Stimulated activated CD4-positive, alpha-beta T cell treated with anti-CD3 and anti-CD28 coated beads, Interleukin-4, amount 100 ng/mL, for 24 hours (primary cell): ENCODE measurements at places on chromosomes 7 and 10.

- no peak for DNase-seq
These were observed 284.0 kb downstream of the CELF2 start for GRCh38 chr10:11301571-11302111.

DNA sequence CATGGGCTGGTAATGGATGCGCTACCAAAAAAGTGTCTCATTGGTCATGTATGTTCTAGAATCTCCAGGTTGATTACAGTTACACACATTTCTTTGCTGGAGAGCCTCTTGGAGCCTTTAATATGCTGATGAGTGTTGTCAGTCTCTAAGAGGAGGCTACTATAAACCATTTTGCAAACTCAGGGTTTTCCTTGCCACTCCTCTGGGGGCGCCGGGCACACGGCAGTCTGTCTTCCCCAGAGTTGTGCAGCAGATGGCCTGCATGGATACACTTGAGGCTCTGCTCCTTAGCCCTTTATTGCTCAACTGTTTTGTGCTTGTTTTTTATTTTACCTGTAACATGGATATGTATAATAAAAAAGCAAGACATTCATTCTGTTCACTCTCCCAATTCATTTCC lies 196.5 kb downstream of the ACTR3B start:
- no peak for DNase-seq

DNA sequence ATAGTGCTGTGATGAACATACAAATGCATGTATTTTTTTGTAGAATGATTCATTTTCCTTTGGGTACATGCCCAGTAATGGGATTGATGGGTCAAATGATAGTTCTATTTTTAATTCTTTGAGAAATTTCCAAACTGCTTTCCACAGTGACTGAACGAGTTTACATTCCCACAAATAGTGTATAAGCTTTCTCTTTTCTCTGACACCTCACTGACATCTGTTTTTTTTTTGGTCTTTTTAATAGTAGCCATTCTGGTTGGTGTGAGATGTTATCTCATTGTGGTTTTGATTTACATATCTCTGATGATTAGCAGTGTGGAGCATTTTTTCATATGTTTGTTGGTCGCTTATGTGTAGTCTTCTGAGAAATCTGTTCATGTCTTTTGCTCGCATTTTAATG lies 195.0 kb upstream of the AGK start:
- no peak for DNase-seq

DNA sequence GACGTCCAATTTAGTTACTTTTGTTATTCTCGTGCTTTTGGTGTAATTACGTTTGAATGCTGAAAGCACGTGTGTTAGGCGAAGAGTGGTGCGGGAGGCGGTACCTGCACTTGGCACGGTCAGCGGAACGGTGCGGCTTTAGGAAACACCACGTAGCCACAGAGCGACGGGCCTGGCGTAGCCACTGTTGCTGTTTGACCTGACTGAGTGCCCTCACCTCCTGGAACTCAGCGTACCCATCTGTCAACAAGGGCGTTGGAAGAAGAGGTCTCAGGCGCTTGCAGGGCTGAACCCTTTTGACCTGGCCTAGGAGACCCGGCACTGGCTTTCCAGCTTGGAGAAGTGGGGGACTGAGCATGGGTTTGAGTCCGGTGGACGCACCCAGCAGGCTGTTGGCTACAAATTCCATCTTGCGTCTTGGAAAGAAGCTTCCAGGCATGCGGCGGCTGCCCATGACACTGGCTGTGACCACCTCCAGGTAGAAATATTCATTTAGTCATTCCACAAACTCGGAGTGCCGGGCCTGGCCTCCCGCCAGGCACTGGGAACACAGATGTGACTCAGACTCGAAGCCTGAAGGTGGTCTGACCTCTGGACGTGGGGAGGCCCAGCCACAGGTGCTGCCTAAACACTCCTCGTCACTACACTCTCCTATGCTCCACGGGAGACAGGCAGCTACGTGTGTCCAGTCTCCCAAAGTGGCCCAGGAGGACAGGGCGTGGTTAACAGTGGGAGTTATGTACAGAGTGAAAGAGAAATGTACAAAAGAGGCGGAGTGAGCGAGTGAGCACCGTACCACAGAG lies 22.2 kb downstream of the FAM20C start:
- DNase-seq, result no peak

GRCh38 chr10:121819049-121819448 lies 108.8 kb downstream of the ATE1 start:
- DNase-seq, result no peak

DNA sequence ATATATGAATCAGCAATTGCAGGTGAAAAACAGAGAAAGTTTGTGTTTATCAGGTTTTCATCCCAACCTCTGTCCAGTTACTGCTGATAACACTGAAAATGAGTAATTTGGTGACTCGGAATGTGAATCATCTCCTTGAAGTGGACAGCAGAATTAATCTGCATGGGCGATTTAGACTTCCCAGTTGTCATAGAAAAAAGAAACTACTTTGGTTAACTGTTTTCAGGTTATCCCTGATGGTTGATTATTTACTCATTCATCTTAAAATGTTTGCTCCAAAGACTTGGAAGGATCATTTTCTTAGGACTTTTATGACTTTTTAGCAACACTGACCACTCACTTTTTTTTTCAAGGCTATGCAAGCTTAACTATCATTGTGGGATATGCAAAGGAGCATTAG lies 504.1 kb upstream of the ANKRD30A start:
- no peak for DNase-seq

DNA sequence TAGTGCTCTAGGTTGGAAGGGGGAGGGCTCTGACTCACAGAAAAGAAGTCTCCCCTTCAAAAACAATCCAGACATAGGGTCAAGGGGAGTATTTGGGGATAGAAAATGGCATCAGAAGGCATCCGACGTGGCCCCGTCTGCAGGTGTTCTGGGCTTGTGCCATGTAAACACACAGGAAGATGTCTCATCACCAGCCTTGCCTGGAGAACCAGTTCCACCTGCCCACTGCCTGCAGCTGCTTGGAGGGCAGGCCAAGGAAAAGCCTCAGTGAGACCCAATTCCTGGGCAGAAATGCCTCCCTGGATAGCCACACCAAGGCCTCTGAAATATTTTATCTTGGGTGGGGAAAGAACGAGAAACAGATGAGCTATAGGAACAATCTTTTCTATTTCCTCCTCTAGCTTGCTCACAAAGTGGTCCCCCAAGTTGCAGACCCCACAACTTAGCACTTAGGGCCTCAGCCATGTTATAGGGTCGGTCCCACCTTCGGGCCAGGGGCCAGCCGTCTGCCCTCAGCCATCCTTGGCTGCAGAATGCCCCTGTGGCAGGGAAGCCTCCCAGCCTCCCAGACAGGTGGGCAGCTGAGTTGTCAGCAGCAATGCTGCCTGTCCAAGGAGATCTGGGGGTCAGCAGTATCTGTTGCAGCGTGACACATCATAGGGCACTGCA lies 54.3 kb upstream of the ECHDC3 start:
- no peak for DNase-seq

- no peak for DNase-seq
These were observed 2.5 kb downstream of the ENTPD1 start for GRCh38 chr10:95758351-95759025.

DNA sequence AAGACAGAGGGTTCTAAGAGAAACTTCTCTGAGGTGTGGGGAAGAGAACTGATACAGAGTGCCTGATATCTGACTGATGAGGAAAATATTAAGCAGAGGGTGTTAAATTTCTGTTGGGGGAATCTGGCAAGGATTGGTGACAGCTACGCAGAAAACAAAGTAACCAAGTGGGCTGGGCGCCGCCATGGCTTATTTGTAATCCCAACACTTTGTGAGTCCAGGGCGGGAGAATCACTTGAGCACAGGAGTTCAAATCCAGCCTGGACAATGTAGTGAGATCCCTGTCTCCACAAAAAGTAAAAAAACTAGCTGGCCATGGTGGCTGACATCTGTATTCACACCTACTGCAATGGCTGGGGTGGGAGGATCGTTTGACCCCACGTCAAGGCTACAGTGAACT lies 2.1 kb upstream of the C7orf25 start:
- DNase-seq, result no peak

GRCh38 chr10:11163780-11164550 lies 146.3 kb downstream of the CELF2 start:
- no peak for DNase-seq

- no peak for DNase-seq
These were observed 47.2 kb downstream of the SORBS1 start for GRCh38 chr10:95513941-95514392.

- no peak for DNase-seq
These were observed 340.3 kb downstream of the CXCL12 start for GRCh38 chr10:44044549-44044948.

- no peak for DNase-seq
These were observed 52.6 kb upstream of the PCBD1 start for GRCh38 chr10:70940834-70941568.

DNA sequence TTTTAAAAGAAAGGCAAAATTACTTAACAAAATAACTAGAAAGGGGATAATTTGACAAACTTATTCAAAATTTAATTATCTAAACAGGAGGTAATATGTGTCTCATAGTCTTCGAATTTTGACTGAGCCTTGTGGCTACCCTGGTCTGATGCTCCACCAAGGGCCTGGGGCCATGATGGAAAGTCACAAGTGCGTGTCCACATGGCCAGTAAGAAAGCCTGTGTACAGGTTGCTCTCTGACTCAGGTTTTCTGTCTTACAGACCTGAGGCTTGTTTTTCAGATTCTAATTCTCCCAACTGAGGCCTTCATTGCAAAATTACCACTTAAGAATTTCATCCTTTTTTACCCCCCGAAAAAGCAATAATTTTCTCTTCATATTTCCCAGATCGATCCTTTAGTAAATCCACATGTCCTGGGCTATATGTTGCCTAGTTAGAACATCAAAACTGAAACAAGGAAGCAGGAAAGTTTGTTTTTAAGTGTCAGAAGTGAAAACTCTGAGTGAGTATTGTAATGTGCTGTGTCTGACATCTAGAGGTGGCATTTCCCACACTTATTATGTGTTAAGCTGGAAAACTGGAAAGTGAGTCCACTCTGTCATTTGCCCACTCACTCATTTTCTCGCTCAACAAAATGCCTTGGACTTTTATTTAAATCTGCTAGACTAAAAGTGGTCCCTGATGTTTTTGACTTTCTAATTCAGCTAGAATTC lies 10.0 kb downstream of the CYP3A43 start:
- no peak for DNase-seq

DNA sequence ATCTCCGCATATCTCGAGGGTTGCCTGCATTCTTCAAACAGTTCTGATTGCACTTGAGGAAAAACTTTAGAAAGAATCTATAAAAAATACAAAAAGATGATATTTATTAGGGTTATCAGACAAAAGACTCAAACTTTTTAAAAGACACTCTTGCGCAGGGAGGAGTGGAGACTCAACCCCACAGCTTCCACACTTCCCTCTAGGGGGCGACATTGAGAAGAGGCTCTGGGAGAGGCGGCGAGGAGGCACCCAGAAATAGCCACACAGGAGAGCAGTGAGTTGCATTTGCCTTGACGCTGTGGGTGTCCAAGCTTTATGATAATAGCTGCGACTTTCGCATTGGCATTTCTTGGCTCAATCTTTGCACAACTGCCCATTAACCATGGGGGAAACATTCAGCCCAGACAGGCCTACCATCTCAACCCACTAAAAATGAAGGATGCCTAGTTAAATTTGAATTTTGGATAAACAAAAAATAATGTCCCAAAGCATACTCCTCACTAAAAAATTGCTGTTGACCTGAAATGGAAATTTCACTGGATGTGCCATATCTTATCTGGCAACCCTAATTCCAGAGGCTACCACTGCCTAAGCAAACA lies 86.2 kb downstream of the EBF3 start:
- DNase-seq, result peak; percentile 44

- no peak for DNase-seq
These were observed 354.1 kb downstream of the ANKRD30A start for GRCh38 chr10:37479469-37479868.

GRCh38 chr10:44300666-44301649 lies 83.9 kb downstream of the CXCL12 start:
- DNase-seq, result no peak

- no peak for DNase-seq
These were observed 266.0 kb downstream of the AUTS2 start for GRCh38 chr7:69864274-69864673.

- DNase-seq, result no peak
These were observed 46.3 kb downstream of the MRPL32 start for GRCh38 chr7:42978496-42978895.

DNA sequence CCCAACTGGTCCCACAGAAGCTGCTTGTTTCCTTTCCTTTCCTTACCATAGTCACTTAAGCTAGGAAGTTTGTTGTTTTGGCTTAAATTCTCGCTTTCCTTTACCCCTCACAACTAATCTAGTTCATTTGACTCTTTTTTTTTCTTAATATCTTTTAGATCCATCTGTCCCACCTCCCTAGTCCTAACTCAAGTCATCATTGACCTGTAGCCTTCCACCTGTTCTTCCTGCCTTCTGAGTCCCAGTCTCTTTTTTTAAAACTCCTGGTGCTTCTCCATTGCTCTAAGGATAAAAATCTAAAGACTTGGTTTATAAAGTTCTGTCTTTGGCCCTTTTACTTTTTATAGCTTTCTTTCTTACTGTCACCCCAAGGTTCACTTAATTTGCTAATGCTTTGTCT lies 47.6 kb downstream of the RALA start:
- no peak for DNase-seq

DNA sequence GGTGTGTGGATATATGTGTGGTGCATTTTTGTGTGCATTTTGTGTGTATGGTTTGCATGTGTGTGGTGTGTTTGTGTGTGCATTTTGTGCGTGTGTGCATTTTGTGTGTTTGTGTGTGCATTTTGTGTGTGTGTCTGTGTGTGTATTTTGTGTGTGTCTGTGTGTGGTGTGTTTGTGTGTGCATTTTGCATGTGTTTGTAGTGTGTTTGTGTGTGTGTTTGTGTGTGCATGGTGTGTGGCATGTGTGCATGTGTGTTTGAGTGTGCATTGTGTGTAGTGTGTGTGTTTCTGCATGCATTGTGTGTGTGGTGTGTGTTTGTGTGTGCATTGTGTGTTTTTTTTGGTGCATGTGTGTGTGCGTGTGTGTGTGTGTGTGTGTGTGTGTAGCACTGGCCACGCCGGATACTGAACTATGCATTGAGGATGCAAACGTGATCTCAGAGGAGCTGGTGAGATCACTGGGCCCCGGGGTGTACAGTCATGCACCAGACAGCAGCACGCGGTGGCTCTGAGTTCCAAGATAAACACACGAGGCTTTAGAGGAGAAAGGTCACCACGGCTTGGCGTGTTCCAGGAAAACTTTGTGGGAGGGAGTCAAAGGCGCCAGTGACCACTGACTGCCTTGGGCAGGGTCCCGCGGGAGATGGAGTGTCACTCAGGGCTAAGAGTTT lies 106.6 kb upstream of the SHH start:
- DNase-seq, result no peak

GRCh38 chr10:117092386-117092785 lies 45.7 kb downstream of the VAX1 start:
- no peak for DNase-seq
